ENCODE measurements at places on chromosomes 11 and 22. TPM values are rescaled to one million over a fixed set of nuclear protein-coding genes. Genes with fewer than 3 reads are reported as not detected.

KCNK4 gene
- polyA plus RNA-seq, result not detected

MUC2 gene
- polyA plus RNA-seq, result not detected

PKDREJ gene
- 0.11 TPM for polyA plus RNA-seq

PRG2 gene
- polyA plus RNA-seq, result 0.60 TPM

C11orf97 gene
- not detected for polyA plus RNA-seq

OR10A2 gene
- polyA plus RNA-seq, result not detected

MIOX gene
- polyA plus RNA-seq, result not detected

CACNA1I gene
- 0.37 TPM for polyA plus RNA-seq

SAA4 gene
- not detected for polyA plus RNA-seq

SMTNL1 gene
- not detected for polyA plus RNA-seq

RAG2 gene
- polyA plus RNA-seq, result not detected

UPK3A gene
- not detected for polyA plus RNA-seq

CARNS1 gene
- 0.29 TPM for polyA plus RNA-seq

FIBIN gene
- 1.6 TPM for polyA plus RNA-seq

OR6T1 gene
- polyA plus RNA-seq, result not detected

GAL3ST1 gene
- 0.14 TPM for polyA plus RNA-seq

H19 gene
- 47.6 TPM for polyA plus RNA-seq

CFAP300 gene
- polyA plus RNA-seq, result 0.63 TPM

GPHA2 gene
- polyA plus RNA-seq, result not detected

All from esophagus (tissue), 2 donors.